ENCODE measurements at places on chromosomes 1 and 21.

GRCh38 chr1:66562561-66562960, 28.6 kb downstream of the SGIP1 start:
- DNase-seq: no peak

DNA sequence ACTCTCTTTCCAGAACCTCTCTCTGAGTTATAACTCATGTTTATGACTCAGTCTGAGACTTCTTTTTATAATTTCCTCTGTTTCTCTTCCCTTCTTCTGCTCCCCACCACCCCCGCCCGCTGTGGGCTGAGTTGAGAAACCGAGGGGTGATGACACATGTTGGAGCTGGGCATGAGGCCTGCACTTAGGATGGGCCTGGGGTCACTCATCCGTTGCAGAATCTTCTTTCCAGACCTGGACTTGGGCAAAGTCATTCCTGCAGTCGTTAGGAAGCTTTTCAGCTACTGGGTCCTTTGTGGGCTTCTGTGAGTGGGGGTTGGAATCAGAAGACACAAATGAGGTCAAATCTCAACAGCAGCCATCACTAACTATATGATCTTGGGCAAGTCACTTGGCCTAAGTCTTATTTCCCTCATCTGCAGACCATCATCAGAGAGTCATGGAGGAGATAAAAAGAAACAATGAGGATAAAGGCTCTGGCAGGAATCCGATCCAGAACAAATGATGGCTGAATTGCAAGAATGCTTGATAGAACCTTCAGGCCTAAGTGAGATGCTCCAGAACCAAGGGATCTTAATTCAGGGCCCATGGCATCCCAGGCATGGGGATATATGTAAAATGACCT, 53.4 kb downstream of the RPS6KA1 start:
- no peak for DNase-seq

DNA sequence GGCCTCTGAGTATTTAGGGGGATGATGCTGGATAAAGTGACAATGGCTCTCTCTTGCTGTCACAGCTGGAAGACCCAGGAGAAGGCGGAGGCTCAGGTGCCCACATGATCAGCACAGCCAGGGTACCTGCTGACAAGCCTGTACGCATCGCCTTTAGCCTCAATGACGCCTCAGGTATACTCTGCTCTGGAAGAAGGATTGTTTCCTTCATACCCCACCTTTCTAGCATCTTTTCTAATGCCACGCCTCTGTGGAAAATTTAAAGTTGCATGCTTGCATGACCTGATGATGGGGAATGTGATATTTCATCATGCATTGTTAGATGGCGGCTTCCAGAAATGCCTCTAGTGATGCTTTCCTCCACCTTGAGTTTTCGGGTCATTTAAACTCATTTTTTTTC, 2.8 kb downstream of the MAP3K7CL start:
- no peak for DNase-seq

GRCh38 chr1:6471086-6471969, 5.4 kb upstream of the TNFRSF25 start:
- DNase-seq: no peak

DNA sequence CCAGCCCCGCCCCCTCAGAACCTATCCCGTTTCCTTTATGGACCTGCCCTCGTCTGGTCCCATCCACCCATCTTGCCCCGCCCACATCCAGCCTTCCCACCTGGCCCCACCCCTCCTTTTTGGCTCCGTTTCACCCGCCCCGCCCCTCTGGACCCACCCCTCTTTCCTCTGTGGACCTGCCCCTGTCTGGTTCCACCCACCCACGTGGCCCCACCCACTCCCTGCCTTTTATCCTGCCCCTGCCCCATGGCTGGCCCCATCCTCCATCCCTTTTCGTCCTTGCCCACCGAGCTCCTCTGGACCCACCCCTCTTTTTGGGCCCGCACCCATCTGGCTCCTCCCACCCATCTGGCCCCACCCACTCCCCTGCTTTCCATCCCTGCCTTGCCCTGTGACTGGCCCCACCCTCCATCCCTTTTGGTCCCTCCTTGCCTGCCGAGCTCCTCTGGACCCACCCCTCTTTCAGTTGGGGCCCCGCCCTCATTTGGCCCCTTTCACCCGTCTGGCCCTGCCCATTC, 177.3 kb downstream of the CAMTA1 start:
- DNase-seq: peak; percentile 24

DNA sequence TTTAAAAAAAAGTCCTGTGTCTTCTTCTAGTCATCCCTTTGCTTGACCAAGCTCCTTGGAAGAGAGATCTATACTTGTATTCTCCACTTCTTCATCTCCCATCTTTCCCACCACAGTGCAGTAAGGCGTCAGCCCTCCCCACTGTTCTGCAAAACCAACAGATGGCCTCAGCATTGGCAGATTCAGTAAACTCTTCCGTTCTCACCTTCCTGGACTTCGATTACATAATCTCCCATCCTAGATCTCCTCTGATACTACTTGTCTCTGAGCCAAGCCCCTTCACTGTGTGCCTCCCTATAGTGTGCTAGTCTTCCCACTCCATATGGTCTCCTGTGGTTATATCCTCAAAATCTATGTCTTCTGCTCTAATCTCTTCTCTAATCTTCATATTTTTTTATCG, 1.6 kb upstream of the COLGALT2 start:
- no peak for DNase-seq

DNA sequence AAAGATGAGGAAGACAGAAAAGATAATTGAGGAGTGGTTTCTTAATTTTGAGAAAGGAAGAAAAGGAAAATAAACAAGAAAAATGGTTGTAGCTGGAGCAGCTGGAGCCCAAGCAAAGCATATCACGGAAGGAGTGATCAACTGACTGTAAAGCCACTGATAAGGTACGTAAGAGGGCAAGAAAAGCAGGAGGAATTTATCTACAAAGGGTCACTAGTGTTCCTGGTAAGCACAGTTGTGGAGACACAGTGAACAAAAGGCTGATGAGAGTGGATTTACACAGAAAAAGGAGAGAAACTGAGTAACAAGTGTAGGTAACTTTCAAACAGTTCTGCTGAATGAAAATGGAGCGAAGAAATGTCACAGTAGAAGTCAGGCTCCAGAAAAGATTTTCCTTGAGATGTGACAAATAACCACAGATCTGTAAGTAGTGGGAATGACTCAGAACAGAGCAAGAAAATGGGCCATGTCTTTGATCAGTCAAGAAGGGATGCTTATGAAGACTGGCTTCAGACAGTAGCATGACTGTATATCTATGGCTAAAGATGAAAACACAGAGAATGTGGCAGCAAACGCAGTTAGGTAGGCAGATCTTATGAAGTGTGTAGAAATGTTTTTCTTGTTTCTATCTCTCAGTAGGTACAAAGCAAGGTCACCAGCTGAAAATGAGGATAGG, 45.6 kb upstream of the RBM34 start:
- DNase-seq: no peak

GRCh38 chr1:225962440-225962975, 21.5 kb upstream of the LEFTY2 start:
- DNase-seq: peak; percentile 61

- no peak for DNase-seq
These were observed 616.1 kb upstream of the ADAMTS5 start for GRCh38 chr21:27582948-27583430.

GRCh38 chr1:149917571-149918144, at the start of gene SV2A:
Gene SV2A (minus strand): TSS chr1:149917844. CDS start chr1:149913840, 4,004 bp downstream.
- DNase-seq: no peak

- no peak for DNase-seq
These were observed 9.6 kb downstream of the NES start for GRCh38 chr1:156667610-156667967.
